ENCODE measurements at places on chromosomes 7 and 10.

GRCh38 chr7:137417464-137417863 is 73.9 kb upstream of the PTN start:
- no peak for DNase-seq

DNA sequence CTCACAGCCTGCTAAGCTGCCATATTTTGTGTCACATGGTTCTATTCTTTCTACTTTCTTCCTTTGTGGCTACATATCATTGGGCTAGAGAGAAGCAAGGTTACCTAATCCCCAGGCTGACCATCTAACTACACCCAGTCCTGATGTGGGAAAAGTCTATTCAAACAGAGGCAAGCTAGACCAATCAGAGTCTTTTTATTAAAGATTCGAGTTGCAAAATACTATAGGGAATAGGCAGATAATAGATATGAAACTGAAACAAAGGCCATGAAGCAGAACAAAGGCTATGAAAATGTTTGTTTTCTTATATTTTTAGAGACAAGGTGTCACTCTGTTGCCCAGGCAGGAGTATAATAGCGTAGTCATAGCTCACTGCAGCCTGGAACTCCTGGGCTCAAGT is 36.7 kb downstream of the MTERF1 start:
- no peak for DNase-seq

GRCh38 chr10:79318369-79318768 is 28.9 kb upstream of the PPIF start:
- no peak for DNase-seq

- DNase-seq, result no peak
These were observed 38.2 kb downstream of the SVOPL start for GRCh38 chr7:138662991-138663320.

DNA sequence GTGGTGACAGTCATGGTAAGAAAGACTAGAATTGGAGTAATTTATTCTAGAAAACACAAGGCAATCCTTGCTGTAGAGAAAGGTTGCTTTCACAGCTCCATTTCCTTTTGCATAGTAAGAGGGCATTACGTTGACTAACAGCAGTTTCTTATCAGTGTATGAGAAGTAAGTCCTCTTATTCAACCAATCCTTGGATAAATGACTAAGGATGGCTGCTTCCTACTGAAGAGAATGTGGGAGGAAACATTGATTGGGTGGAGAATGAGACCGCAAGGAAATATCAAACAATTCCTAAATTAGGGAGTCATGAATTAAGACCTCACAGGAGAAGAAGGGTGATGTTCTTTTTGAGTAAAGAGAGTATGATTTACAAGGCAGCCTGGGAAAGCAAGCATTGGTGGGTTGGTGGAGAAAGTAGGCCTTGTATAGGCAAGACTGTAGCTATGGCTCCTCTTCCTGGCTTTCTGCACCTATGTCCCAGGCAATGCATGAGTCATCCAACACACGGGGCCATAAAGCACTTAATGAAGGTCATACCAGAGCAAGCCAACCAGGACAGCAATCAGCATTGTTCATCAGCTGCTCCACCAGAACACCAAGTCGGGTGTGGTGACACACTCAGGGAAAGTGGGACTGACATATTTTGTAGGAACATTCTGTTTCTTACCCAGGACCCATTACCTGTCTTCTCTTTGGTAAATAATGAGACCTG is 5.6 kb downstream of the MGAM start:
- DNase-seq, result no peak

- no peak for DNase-seq
These were observed 23.1 kb upstream of the SAR1A start for GRCh38 chr10:70193391-70193844.

DNA sequence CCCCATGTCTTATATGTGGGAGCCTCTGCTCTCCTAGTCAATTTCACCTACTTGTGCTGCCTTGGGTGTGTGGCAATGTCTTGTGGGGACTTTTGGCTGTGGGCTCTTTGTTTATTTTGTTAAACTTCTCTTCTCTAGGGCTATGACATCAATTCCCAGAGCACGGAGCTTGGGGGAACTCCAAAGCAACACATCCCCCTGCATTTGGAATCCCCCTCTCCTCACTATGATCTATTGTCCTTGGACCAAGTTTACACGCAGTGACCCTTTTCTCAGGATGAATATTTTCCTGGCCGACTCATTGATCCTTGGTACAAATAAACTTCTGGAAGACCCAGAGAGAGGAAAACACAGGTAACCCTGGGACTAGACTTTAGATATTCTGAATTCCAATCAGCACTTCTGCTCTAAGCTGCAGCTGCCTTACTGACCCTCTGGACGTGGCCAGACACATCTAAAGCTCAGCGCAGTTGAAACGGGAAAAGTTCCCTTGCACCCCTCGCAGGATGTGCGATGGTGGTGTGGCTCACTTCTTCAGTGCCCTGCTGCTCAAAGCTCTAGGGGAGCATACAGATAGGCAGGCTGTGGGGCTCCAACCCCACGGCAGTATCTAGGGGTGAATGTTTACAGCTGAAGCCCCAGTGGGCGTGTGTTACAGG is 110.8 kb downstream of the TMEM178B start:
- DNase-seq, result no peak

DNA sequence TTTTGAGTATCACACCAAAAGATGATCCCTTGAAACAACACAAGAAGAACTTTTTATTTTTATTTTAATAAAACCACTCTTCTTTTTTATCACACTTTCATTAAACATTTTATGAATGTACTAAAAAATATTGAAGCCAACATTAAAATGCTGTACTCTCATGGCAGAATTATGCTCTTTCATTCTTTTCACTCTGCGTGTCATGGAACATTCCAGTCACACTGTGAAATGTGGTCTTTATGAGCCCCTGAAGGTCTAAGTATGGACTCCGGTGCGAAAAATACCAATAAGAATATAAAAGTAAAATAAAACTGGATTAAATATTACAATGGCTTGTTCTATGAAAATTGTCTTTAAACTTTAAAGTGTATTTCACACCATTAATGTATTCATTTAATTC is 148.4 kb downstream of the TMEM26 start:
- no peak for DNase-seq

GRCh38 chr10:76764177-76764576 is 873.4 kb downstream of the KCNMA1 start:
- DNase-seq, result no peak

DNA sequence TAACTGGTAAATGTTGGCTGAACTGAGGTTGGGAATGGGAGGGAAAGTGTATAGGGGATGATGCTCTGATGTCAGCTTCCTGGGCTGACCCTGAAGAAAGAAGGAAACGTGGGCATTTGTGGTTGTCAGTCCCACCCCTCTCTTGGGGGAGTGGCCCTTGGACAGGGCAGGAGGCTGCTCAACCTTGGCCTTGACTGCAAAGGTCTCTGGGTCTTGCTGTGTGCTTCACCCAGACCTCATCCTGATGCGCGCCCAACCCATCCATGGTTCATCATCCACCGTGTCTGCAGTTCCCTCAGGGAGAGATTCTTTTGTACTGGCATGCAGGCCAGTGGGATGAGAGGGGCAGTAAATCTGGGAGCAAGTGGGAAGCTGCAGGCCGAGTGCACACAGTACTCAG is 4.7 kb upstream of the ZYX start:
- DNase-seq, result no peak

All from amniotic stem cell (primary cell).